ENCODE measurements at places on chromosomes 5 and 9.

- DNase-seq = no peak
These were observed 59.4 kb downstream of the ANXA1 start for GRCh38 chr9:73210886-73211666.

DNA sequence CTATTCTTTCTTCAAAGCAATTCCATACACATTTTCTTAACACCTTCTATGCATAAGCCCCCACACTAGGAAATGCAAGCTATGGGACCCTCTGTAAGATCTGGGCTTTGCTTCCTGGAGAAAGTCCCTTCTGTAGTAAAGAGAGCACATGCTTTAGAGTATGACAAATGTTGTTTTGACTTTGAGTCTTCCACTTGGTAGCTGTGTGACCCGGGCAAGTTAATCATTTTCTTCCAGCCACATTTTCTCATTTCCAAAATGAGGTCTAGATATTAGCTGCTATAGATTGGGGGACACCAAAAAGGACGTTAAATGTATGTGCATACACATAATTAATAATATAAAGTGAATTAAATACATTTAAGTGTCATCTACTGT is 334.0 kb downstream of the NFIB start:
- no peak for DNase-seq

DNA sequence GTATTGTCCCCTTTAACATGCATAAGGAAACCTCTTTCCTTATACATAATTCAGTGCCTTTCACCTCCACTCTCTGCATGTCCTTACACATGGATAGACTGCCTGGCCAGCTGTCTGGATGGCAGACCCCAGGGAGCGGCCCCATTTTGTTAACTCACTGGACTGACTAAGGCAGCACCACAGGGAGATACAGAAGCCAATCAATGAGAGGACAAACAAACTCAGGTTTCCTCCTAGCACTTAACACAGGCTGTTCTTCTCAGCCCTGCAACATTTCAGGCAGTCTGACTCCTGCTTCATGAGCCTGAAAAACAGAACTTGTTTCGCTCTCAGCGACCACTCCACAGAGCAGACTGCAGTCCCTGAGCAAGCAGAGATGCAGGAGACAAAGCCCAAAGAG is 135.4 kb upstream of the RASEF start:
- DNase-seq = no peak

DNA sequence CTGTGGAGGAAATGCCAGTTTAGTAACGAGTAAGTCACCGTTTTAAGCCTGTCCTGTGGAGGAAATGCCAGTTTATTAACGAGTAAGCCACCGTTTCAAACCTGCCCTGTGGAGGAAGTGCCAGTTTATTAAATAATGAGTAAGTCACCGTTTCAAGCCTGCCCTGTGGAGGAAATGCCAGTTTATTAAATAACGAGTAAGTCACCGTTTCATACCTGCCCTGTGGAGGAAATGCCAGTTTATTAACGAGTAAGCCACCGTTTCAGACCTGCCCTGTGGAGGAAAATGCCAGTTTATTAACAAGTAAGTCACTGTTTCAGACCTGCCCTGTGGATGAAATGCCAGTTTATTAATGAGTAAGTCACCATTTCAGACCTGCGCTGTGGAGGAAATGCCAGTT is 18.9 kb upstream of the PDCD6 start:
- DNase-seq = no peak

DNA sequence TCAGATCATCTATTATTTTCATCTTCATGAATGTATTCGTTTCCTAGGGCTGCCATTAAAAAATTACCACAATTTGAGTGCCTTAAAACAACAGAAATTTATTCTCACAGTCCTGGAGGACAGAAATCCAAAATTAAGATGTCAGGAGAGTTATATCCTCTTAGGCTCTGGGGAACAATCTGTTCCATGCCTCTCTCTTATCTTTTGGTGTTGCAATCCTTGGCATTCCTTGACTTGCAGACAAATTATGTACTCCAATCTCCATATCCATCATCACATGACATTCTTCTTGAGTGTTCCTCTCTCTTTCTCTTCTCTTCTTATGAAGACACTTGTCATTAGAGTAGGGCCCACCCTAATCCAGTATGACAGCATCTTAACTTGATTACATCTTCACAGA is 339.4 kb downstream of the EFNA5 start:
- no peak for DNase-seq

DNA sequence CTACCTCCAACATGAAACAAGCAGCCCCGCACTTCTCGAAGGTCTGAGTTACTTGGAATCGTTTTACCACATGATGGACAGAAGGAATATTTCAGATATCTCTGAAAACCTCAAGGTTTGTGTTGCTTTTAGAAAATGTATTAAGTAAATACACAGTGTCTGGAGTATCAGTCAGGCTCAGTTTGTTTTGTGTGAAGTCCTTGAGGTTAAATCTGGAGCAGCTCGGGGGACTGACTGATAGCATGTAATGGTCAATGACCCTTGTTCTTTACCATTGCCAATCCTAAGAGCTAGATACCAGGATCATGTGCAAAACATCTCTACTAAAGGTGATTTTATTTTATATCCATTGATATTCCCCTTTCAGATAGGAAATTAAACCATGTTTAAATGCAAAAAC is 26.9 kb upstream of the LNPEP start:
- DNase-seq = no peak

DNA sequence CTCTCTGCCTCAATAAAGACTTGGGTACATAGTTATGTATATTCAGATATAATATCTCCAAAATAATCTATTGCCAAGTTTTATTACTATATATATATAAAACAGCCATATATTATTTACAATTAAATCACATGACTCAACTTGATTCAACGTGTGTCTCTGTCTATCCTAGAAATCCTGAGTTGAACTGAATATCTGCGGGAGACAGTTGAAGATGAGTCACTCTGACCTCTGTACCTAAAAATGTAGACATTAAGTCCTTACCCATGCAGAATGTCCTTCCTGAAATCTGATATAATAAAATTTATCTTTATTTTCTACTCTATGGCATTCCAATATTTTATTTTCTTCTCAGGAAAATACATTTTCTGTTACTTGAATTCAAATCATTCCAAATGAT is 218.2 kb upstream of the PRDM9 start:
- DNase-seq = no peak

- no peak for DNase-seq
These were observed 46.4 kb upstream of the ZNF462 start for GRCh38 chr9:106816524-106816923.

GRCh38 chr9:69542058-69542457 is 130.1 kb downstream of the APBA1 start:
- no peak for DNase-seq

- DNase-seq = no peak
These were observed 21.0 kb downstream of the CAMSAP1 start for GRCh38 chr9:135886147-135886981.

- peak; percentile 65 for DNase-seq
These were observed 36.8 kb downstream of the C9orf50 start for GRCh38 chr9:129584136-129584535.

DNA sequence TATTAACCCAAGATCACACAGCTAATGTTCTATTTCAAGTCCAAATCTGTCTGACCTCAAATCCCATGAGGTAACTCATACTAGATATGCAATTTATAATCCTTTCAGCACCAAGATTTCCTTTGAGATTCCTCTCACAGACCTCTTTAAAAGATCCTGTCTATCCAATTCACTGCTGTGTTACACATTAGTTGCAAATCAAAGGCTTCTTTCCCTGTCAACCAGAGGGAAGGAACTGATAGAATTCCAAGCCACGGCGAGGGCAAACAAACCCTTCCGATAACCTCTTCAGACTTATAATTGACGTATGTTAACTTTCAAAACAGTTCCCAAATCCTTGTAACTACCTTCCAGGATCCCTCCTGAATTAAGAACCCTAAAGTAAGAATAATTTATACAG is 168.9 kb downstream of the DRD1 start:
- no peak for DNase-seq

DNA sequence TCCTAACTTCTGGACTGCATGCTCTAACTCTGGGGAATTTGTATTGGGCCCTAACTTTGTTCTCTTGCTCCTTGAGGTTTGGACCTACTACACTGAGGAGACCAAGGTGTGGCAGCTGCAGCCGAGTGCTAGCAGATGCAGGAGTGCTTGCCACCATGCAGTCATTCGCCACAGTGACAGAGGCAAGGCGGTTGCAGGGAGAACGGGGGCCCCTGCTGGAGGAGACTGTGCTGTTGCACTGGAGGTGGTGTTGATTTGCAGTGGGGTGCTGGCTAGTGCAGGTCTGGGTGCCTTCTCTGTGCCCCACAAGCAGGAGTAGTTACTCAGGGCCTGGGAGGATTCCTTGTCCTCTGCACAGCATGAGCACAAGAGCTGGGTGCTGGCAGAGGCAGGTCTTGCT is 22.4 kb upstream of the DIRAS2 start:
- no peak for DNase-seq

GRCh38 chr5:172168311-172168710 is 19.7 kb downstream of the STK10 start:
- no peak for DNase-seq

GRCh38 chr5:116492776-116493175 is 81.8 kb downstream of the SEMA6A start:
- DNase-seq = no peak

DNA sequence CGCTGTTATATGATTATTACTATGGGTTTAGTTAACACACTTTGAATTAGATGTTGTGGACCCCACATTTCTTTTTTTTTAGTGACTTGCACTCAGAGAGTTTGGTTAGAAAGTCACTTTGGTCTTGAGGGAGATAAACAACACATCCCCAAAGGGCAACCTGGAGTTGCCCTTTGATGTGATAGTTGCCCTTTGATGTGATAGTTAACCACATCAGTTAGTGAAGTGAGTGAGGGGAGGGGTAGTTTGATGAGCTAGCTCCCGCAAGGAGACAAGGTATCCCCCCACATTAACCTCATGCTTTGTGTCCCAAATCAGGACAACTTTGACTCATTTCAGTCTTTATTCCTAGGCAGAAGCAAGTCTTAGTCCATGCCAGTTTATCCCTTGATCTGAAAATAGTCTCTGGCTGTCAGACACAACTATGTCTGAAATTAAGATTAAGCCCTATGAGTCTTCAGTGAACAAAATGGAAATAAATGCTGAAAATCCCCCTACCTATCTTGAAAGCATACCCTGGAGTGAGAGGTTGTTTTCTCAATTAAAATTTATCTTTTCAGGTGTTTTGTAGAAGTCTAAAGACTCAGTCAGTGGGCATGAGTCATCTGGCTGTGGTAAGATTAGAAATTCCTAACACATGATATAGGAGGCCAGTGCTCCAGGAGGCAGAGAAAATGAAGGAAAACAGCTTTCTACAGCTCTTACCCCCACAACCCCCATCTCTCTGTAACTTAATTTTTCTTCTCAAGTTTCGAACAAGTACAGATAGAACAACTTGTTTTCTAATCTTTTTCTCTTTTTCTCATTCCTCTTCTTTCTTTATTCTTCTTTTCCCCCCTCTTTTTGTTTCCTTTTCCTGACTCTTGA is 208.9 kb upstream of the DMRTA1 start:
- DNase-seq = no peak

DNA sequence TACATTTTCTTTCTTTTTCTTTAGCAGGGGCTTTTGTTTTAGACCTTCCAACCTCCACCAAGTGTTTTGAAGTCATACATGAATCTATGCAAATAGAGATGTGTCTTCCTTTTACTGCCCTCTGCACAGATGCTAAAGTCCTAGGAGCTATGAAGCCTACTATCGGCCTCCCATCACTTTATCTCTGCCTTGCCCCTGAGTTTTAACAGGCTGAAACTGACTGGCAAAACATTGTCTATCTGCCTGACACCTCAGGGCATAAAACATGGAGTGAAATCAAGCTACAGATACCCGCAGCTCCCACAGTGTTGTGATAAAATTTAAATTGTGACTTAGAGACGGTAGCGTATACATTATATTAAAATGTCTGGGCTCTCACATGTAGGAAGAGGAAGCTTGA is 604.6 kb upstream of the C9orf72 start:
- DNase-seq = no peak

DNA sequence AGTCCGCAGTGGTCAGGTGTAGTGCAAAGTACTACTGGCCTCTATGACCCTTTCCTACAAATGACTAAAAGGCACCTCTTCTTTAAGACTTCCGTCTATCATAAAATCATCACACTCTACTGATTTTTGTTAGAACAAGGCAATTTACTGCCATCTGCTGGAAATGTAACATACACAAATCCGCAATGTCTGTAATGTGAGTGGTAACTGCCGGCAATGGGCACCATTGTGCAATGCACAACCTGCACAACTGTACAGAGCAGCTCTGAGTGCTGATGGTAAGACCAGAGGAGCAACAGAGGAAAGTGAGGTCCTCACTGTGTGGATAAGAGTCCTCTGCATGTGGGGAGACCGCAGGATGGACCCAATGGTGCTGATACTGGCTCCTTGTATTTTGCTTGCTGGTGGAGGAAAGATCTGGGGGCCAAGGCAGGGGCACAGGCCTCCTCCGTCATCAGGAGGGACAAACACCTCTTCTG is 103.7 kb downstream of the ATPSCKMT start:
- no peak for DNase-seq

- no peak for DNase-seq
These were observed 1.4 kb downstream of the MEF2C start for GRCh38 chr5:88881571-88881971.

- DNase-seq = no peak
These were observed 945.8 kb upstream of the DMAC1 start for GRCh38 chr9:8745347-8745746.

DNA sequence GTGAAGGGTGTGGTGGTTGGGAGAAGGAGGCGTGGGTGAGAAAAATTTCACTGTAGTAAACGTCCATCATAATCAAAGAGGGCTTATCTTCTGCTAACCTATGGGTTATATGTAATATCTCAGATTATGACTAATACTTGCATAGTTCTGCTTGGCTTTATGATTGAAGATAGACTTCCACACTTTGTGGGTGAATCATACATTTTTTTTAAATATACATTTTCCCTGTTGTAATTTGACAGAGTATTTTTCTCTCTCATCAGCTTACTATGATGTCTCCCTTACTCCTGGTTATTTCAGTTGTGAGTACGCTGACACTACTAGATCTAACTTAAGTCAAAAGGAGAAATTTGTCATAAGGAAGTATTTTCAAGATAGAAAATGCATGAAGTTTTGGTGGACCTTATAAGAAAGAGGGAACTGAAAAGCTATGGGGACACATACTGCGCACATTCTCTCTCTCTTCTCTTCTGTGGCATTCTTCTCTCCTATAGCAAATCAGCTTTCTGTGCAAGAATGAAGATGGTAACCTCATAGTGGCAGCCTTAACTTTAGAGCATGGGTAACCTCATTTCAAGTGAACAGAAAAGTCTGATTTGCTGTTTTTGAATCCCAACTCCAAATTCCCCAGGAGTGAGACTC is 4.9 kb upstream of the JAK2 start:
- no peak for DNase-seq

DNA sequence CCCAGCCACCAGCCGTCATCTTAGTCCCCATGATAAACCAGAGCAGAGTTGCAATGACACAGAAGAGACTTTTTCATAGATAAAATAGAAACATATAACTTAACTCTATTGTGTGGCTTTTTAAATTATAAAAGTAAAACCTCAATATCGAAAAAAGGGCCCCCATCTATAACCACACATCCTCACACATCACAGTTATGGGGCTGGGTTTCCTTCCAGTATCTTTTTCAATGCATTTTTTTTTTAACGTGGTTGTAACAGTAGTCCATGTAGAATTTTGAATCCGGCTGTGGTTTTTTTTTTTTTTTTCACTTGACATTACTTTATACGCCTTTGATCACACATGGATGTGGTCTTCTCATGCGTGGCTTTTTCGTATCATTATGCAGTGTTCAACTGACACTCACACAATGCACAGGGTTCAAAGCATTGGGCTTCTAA is 77.4 kb downstream of the CFAP77 start:
- DNase-seq = no peak

Measured in NT2/D1 (cell line).